ENCODE measurements at places on chromosomes 4 and X.

GRCh38 chr4:83316459-83317165 is 18.0 kb downstream of the HPSE start:
- DNase-seq = no peak

- no peak for DNase-seq
Measured at GRCh38 chr4:161704040-161704439, 459.8 kb downstream of the FSTL5 start.

- DNase-seq = no peak
Measured at GRCh38 chr4:184744236-184744635, 10.3 kb upstream of the CENPU start.

DNA sequence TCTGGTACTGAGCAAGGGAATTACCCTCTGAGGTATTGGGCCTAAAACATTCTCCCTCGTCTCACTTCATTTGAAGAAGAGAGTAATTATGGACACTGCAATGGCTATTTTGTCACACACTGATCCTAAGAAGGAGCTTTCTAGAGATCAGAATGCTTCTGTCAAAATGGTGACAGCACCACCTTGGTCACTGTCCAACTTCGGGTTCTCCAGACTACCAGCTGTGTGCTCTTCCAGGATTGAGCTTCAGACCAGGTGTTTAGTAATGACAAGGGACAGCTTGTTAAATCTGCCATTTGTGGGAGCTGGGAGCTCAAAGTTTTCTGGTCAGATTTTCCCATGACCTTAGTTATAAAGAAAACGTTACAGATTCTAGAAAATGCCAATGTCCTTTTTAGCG is 105.4 kb downstream of the POLA1 start:
- no peak for DNase-seq

GRCh38 chr4:162650166-162650565 is 486.4 kb upstream of the FSTL5 start:
- DNase-seq = no peak

DNA sequence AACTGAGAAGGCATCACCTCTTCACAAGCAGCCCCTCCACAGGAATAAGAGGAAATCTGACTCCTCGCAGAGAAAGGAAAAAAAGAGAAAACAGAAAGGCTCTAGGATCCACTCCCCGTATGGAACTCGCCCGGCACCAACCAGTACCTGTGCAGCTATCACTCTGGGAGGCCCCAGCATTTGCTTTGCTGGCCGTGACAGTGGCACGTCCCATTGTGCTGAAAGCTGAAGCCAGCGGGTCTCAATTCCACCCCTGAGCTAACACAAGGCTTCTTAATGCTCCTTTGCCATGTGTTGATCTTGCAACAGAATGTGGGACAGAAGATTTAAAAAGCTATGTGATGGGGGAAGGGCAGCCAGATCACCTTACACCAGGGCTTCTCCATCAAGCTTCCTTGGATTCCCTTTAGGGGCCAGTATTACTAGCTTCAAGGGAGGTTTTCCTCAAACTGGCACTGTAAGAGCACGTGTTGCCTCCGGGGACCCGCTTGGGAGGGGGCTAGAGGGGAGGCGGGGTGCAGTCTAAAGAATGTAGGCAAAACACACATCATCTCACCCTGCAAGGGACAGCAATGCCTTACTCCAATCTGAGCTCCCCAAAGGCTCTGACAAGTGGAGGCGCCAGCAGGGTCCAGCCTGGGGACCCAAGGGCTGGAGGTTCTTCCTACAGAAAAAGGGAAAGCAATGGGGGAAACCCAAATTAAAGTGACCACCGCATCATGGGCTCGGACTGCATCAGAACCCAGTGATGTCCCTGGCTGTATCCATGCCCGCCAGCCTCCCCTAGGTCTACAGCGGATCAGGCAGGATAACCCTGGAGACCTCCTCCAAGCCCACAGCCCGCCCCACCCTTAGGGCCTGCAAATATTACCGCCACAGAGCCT is 1.2 kb downstream of the USP46 start:
- DNase-seq = no peak

GRCh38 chr4:183343730-183344129 is 21.5 kb upstream of the CLDN24 start:
- no peak for DNase-seq
